ENCODE measurements at places on chromosomes 12 and 14. TPM values are rescaled to one million over a fixed set of nuclear protein-coding genes. Genes with fewer than 3 reads are reported as not detected.

GRCh38 chr14:49970474-49971147 lies 77.7 kb downstream of the ARF6 start:
- no peaks in the 10 kb centered on the region for H3K27me3 ChIP-seq
- no peak for DNase-seq
- no peak overlapping the region for H3K27ac ChIP-seq
- no peaks in the 10 kb centered on the region for H3K36me3 ChIP-seq

DNA sequence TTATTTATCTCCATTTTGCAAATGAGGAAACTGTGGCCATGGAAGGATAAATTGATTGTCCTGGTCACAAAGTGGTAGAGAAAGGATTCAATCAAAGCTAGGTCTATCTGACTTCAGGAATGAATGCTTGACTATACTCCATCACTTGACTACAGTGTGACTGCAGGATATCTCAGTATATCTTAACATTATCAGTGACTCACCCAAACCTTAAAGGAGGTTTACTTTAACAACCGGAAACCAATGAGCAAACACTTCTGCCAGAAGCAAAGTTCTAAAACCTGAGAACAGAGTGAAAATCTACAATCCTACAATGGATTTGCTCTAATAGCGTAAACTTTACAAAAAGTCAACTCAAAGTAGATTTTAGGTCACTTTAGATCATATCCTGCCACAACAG lies 277.0 kb downstream of the CEP128 start:
- no peak overlapping the region for H3K27ac ChIP-seq
- H3K4me1 ChIP-seq, result no peaks in the 10 kb centered on the region
- no peak overlapping the region for H3K4me3 ChIP-seq
- H3K27me3 ChIP-seq, result no peaks in the 10 kb centered on the region
- no peaks in the 10 kb centered on the region for H3K36me3 ChIP-seq

DNA sequence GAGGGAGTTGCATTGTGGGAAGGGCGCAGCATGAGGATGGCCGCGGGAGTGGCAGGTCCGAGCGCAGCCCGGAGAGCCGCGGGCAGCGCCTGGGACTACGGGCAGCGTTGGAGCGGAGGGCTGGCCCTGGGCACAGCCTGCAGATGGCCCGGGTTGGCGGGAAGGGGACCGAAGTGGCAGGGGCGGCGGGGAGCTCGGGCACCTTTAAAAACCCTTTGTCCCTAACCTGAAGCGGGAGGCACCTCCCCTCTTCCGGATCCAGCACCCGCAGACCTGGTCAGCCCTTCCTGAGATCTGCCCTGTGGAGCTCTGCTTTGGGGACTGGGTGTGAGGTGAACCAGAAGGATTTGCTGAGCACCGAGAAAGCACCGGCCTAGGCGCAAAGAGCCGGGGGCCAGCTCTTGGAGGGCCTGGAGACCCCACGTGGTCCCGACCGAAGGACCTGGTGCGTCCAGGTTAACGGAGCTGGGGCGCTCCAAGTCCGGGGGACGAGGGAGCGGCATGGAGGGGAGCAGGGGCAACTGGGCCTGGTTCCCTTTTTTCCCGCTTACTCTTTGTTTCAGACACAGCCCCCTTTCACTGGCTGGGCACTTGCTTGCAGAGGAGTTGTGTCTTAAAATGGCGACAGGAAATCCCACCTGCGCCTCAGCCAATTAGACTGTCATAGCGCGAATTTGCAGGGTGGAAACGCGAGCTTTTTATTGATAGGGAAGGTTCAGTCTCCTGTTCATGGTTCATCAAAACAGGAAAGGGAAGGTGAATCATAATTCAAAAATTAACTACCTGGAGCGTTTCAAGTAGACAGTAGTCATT lies 792 bp upstream of the SLC38A1 start:
- H3K4me3 ChIP-seq, result peak overlapping the region; percentile 98
- peak; percentile 70 for DNase-seq
- H3K27me3 ChIP-seq, result no peaks in the 10 kb centered on the region
- no peaks in the 10 kb centered on the region for H3K36me3 ChIP-seq

GRCh38 chr14:51094282-51094821 lies 553 bp downstream of the TRIM9 start:
- H3K36me3 ChIP-seq, result no peaks in the 10 kb centered on the region
- no peak overlapping the region for H3K27ac ChIP-seq
- peak; percentile 68 for DNase-seq

GRCh38 chr12:121533394-121534090 lies 47.3 kb downstream of the KDM2B start:
- DNase-seq, result no peak
- H3K4me1 ChIP-seq, result peaks cover 7% of the 10 kb centered on the region
- H3K4me3 ChIP-seq, result no peak overlapping the region
- no peaks in the 10 kb centered on the region for H3K27me3 ChIP-seq

DNA sequence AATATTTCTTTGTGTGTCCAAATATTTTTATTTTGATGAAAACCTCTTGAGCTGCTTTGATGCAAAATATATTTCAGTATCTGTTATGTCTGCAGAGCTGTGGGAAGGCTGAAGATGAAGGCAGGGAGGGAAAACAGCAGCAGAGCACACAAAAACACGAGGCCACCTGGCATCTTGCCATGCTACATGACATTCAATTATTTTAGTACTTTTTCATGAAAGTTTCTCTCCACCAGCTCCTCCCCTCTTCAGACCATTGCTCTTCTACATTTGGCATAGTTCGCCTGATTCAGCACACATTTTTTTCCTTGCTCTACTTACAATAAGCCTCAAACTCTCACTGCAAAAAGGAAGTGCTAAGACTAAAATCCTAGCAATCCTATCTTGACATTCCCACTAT lies 4.6 kb upstream of the ALX1 start:
- H3K4me1 ChIP-seq, result peaks cover 8% of the 10 kb centered on the region
- H3K27ac ChIP-seq, result no peak overlapping the region
- DNase-seq, result no peak
- H3K36me3 ChIP-seq, result no peaks in the 10 kb centered on the region
- H3K4me3 ChIP-seq, result no peak overlapping the region
- peaks cover 73% of the 10 kb centered on the region for H3K27me3 ChIP-seq

DNA sequence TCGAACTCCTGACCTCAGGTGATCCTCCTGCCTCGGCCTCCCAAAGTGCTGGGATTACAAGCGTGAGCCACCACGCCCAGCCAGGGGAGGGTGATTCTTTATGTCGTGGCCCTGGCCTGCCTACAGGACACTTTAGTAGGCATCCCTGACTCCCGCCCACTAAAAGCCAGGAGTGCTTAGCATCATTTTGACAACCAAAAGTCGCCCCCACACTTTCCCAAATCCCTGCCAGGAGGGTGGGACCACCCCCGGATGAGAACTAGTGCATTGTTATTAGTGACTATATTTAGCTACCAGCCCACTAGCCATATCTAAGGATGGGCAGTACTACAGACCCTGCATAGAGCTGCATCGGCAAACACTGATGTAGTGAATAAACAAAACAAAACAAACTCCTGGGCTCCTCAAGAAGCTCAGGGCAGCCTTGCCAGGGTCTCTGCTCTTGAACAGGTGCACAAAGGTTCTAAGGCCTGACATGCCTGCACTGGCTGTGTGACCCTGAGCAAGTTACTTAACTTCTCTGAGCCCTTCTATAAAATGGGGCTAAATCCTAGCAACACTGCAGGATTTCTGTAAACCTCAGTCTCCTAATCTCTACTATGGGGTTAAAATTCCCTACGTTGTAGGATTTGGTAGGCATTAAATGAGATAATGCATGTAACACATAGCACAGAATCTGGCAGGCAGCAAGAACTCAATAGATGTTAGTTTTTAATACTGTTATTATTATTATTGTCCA lies 2.2 kb downstream of the CAMKK2 start:
- H3K27me3 ChIP-seq, result no peaks in the 10 kb centered on the region
- no peak overlapping the region for H3K27ac ChIP-seq
- H3K36me3 ChIP-seq, result no peaks in the 10 kb centered on the region
- H3K4me3 ChIP-seq, result no peak overlapping the region
- no peaks in the 10 kb centered on the region for H3K4me1 ChIP-seq

DNA sequence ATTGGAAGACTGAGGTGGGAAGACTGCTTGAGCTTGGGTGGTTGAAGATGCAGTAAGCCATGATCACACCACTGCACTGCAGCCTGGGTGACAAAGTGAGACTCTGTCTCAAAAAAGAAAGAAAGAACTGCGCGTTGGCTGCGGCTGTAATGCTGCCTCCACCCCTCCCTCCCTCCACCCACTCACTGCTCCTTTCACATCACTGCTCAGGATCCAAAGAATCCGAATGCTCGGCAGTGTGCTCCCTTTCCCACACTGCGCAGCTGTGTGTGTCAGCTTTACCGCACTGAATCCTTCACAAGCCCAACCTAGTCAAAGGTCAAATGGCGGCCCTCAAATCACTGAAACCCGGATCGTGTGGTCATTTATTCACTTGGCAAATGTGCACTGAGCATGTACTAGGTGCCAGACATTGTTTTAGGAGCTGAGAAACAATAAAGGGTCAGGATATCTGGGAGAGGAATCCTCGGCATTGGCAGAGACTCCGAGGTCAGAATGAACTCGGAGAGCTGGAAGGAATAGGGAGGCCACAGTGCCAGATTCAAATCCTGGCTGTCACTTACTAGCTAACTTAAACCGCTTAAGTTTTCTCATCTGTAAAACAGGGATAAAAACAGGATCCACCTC lies 11.5 kb upstream of the TDRD9 start:
- peaks cover 9% of the 10 kb centered on the region for H3K36me3 ChIP-seq
- H3K27me3 ChIP-seq, result no peaks in the 10 kb centered on the region
- no peaks in the 10 kb centered on the region for H3K4me1 ChIP-seq
- H3K27ac ChIP-seq, result no peak overlapping the region
- no peak overlapping the region for H3K4me3 ChIP-seq

DNA sequence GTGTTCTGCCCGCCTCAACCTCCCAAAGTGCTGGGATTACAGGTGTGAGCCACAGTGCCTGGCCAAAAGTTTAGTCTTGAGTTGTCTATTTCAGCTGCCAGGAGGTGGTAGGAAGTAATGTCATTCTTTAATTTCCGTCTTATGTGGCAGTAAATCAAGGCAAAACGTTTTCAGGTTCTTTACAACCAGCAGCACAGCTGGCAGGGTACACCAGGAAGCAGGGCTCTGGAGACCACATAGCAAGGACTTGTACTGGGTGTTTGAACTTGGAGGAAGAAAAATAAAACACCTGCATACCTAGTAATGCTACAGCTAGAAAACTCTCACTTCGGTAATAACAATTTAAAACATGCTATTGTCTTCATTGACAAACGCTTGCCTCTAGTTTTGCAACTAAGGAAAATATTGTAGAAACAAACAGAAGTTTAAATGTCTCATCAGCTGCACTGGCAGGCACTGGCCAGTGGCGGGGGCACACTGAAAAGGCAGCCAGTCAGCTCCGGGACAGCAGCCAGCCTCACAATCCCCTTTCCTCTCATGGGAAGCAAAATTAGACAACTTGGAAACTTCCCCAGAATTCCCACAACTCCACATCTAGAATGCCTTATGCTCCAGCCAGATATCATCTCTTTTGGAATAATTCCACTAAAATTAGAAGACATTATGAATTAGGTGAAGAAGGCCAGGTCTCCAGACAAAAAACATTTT lies 72.2 kb downstream of the CLIP1 start:
- no peak overlapping the region for H3K4me3 ChIP-seq
- DNase-seq, result no peak
- no peaks in the 10 kb centered on the region for H3K36me3 ChIP-seq
- H3K27me3 ChIP-seq, result no peaks in the 10 kb centered on the region
- H3K27ac ChIP-seq, result no peak overlapping the region

GRCh38 chr12:120364487-120364886 lies 4.5 kb downstream of the MSI1 start:
- no peak overlapping the region for H3K4me3 ChIP-seq
- no peaks in the 10 kb centered on the region for H3K27me3 ChIP-seq
- peaks cover 6% of the 10 kb centered on the region for H3K36me3 ChIP-seq
- H3K4me1 ChIP-seq, result peaks cover 15% of the 10 kb centered on the region

GRCh38 chr14:36723530-36723929 lies 61.9 kb downstream of the PAX9 start:
- DNase-seq, result no peak
- H3K27ac ChIP-seq, result no peak overlapping the region
- H3K4me3 ChIP-seq, result no peak overlapping the region

- H3K36me3 ChIP-seq, result no peaks in the 10 kb centered on the region
- no peaks in the 10 kb centered on the region for H3K27me3 ChIP-seq
- H3K4me1 ChIP-seq, result peaks cover 9% of the 10 kb centered on the region
- peak overlapping the region; percentile 72 for H3K27ac ChIP-seq
- DNase-seq, result no peak
- peak overlapping the region; percentile 82 for H3K4me3 ChIP-seq
These were observed 13.0 kb upstream of the UBC start for GRCh38 chr12:124927201-124928094.

GRCh38 chr14:50020799-50021198 lies 95.6 kb downstream of the VCPKMT start:
- H3K36me3 ChIP-seq, result no peaks in the 10 kb centered on the region
- H3K27ac ChIP-seq, result no peak overlapping the region
- no peak for DNase-seq
- no peaks in the 10 kb centered on the region for H3K4me1 ChIP-seq
- H3K4me3 ChIP-seq, result no peak overlapping the region

DNA sequence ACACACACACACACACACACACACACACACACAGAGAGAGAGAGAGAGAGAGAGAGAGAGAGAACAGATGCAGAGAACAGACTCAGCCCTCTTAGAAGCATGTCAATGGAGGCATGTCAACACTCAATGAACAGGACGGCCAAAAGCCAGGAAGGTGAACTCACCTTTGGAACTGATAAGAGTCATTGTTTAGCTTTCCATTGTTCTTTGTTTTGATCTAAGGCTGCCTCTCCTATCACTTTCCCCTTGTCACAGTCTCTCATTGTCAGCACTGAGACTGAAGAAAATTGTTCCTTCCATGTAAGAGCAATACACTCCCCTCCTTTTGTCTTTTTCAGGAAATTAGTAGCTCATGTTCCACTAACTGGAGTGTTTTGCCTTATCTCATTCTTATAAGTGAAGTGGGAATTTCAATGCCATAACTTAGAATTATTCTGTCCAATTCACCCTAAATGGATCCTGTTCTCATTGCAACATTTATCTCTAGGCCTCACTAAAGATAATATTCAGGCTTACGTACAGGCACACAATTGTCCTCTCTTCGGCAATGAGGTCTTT lies 218.0 kb downstream of the DUSP6 start:
- DNase-seq, result no peak
- no peaks in the 10 kb centered on the region for H3K27me3 ChIP-seq
- no peak overlapping the region for H3K27ac ChIP-seq
- H3K4me3 ChIP-seq, result no peak overlapping the region

- H3K4me3 ChIP-seq, result no peak overlapping the region
- H3K4me1 ChIP-seq, result no peaks in the 10 kb centered on the region
These were observed 131.4 kb downstream of the RPAP3 start for GRCh38 chr12:47574252-47575021.

DNA sequence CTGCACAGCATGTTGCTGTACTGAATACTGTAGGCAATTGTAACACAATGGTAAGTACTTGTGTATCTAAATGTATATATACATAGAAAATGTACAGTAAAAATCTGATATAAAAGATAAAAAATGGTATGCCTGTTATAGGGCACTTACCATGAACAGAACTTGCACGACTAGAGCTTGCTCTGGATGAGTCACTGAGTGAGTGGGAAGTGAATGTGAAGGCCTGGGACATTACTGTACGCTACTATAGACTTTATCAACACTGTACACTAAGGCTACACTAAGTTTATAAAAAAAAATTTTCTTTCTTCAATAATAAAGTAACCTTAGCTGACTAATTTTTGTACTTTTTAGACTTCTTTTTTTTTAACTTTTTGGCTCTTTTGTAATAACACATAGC lies 24.2 kb upstream of the NEDD1 start:
- H3K4me3 ChIP-seq, result no peak overlapping the region
- H3K27me3 ChIP-seq, result no peaks in the 10 kb centered on the region
- no peak overlapping the region for H3K27ac ChIP-seq

The NFKBIA gene
- total RNA-seq, result 25.9 TPM

The OR6C3 gene
- total RNA-seq, result not detected

The DAO gene
- total RNA-seq, result not detected

The SLCO1A2 gene
- total RNA-seq, result 4.4 TPM

The IL23A gene
- 2.3 TPM for total RNA-seq

The OXA1L gene
- total RNA-seq, result 125 TPM

The KRT78 gene
- total RNA-seq, result not detected

The TDRD9 gene
- not detected for total RNA-seq

The ETFRF1 gene
- total RNA-seq, result 7.7 TPM

All from H1 (cell line).